ENCODE measurements at places on chromosomes 7 and 10. TPM values are rescaled to one million over a fixed set of nuclear protein-coding genes. Genes with fewer than 3 reads are reported as not detected.

PPP1R9A gene
- total RNA-seq = 17.9 TPM

- no peak for DNase-seq
- H3K27me3 ChIP-seq = peaks cover 32% of the 10 kb centered on the region
- H3K4me3 ChIP-seq = no peak overlapping the region
- no peaks in the 10 kb centered on the region for H3K4me1 ChIP-seq
Observed at GRCh38 chr7:150503581-150503980, 11.1 kb upstream of the GIMAP7 start.

GRCh38 chr7:139427788-139428187 is 55.7 kb downstream of the KLRG2 start:
- no peaks in the 10 kb centered on the region for H3K27me3 ChIP-seq
- H3K36me3 ChIP-seq = peaks cover 54% of the 10 kb centered on the region
- peaks cover 8% of the 10 kb centered on the region for H3K4me1 ChIP-seq

DNA sequence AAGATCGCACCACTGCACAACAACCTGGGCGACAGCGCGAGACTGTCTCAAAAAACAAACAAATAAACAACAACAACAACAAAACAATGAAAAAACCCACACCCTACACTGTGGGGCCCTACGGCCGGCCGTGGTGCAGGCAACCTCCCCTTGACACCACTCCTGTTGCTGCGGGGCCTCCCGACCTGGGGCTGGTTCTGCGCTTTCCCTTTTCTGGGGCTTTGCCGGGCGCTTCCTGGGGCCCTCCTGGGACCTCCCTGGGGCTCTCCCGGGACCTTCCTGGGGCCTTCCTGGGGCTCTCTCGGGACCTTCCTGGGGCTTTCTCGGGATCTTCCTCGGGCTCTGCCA is 46.6 kb downstream of the INSIG1 start:
- no peaks in the 10 kb centered on the region for H3K36me3 ChIP-seq
- H3K27ac ChIP-seq = no peak overlapping the region
- H3K27me3 ChIP-seq = peaks cover 42% of the 10 kb centered on the region
- H3K4me1 ChIP-seq = no peaks in the 10 kb centered on the region

DNA sequence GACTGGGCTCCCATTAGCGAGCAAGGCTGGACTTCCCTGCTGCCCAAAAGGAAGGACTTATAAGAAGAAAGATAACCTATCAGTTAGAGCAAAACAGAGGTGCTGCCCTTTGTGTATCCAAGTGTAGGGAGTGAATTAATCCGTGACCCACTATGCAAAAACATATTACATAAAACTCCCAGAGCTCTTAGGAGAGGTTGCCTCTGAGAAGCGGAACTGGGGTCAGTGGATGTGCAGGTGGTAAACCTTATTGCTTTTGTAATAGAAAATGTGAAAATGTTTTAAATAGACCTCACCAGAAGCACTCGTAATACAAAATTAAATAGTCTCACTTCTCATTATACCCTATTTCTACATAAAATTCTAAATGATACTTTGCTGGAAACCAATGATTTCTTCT is 17.1 kb upstream of the IL6 start:
- no peaks in the 10 kb centered on the region for H3K27me3 ChIP-seq
- no peaks in the 10 kb centered on the region for H3K36me3 ChIP-seq
- H3K27ac ChIP-seq = no peak overlapping the region
- no peak overlapping the region for H3K4me3 ChIP-seq
- peaks cover 10% of the 10 kb centered on the region for H3K4me1 ChIP-seq

TMEM184A gene
- total RNA-seq = 75.8 TPM

- no peaks in the 10 kb centered on the region for H3K27me3 ChIP-seq
- H3K4me3 ChIP-seq = no peak overlapping the region
- no peak overlapping the region for H3K27ac ChIP-seq
- H3K36me3 ChIP-seq = no peaks in the 10 kb centered on the region
- no peaks in the 10 kb centered on the region for H3K4me1 ChIP-seq
- DNase-seq = no peak
Observed at GRCh38 chr10:102175415-102175814, 23.2 kb downstream of the NOLC1 start.

DNA sequence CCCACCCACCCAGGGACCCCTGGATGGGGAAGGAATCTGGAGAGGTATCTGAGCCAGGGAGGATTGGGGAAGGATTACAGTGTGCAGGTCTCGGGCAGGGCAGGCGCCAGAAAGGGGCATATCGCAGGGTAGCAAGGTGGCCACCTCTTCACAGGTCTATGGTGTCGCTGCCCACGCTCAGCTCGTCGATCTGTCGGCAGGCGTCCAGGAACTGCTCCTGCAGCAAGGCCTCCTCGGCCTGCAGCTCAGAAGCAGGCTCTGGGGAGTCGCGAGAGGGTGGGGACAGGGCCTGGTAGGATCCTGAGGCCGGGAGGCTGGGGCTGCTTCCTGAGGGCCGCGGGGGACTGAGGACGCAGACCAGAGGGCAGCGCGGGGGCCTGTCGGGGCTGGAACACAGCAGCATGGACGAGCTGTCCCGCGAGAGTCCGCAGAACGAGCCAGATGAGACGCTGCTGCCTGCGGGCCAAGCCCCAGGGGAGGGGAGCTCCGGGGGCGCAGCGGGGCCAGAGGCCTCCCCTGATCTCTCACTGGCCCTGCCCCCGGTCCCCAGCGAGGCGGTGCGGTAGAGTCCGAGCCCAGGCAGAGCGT is 7.1 kb upstream of the RBM28 start:
- no peaks in the 10 kb centered on the region for H3K4me1 ChIP-seq
- H3K4me3 ChIP-seq = no peak overlapping the region
- H3K27ac ChIP-seq = no peak overlapping the region
- peaks cover 81% of the 10 kb centered on the region for H3K27me3 ChIP-seq
- DNase-seq = no peak

DNA sequence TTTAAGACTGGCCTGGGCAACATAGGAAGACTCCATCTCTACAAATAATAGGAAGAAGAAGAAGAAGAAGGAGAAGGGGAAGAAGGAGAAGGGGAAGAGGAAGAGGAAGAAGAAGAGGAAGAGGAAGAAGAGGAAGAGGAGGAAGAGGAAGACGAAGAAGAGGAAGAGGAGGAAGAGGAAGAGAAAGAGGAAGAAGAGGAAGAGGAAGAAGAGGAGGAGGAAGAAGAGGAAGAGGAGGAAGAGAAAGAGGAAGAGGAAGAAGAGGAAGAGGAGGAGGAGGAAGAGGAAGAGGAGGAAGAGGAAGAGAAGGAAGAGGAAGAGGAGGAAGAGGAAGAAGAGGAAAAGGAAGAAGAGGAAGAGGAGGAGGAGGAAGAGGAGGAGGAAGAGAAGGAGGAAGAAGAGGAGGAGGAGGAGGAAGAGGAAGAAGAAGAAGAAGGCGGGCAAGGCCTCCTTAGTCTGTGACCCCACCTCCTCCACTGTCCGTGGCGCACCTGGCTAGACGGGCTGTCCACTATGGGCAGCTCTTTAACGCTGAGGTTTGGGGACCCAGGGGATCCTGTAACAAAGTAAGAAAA is 28.8 kb upstream of the ZFAND2A start:
- no peak for DNase-seq
- no peaks in the 10 kb centered on the region for H3K36me3 ChIP-seq
- no peak overlapping the region for H3K27ac ChIP-seq
- H3K4me3 ChIP-seq = no peak overlapping the region
- no peaks in the 10 kb centered on the region for H3K4me1 ChIP-seq
- H3K27me3 ChIP-seq = peaks cover 86% of the 10 kb centered on the region

LSM8 gene
- 43.6 TPM for total RNA-seq

All from Calu3 (cell line).